ENCODE measurements at places on chromosomes 1 and 21.

DNA sequence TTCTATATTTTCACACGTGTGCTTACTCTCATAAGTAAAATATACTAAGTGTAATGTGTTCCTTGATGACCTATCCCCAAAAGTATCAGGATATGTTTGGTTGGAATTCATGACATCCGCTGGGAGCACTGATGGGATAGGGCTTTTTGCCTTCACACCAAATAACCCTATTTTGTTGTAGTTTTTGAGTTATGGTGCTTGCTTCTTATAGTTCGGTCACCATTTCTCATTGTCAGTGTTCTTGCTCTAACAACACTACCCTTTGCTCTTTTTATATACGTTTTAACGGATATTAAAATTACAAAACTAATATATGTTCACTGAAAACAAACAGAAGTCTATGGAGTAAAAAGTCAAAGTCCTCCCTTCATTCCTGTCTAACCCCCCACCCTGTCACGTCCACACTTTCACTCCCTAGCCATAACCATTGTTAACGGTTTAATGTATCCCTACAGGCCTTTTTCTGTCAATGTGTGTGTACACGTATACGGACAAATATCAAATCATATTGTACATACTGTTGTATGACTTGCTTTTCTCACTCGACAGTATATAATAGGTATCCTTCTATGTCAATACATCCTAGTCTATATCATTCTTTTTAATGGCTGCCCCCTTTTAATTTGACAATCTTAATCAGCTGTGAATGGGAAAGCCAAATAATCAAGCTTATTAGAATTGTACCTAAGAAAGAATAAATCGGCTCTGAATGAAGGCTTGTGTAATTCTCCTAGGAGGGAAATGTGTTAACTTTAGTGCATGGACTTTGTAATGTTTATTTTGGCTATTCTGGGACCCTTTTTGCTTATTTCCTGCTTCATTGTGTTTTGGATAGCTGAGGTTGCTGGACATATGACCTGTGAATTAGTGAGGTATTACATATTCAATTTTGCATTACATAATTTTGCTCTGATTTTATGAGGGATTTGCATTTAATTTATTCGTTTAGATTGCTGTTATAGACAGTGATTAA lies 3.5 kb upstream of the RNF220 start:
- no peaks in the 10 kb centered on the region for H3K4me1 ChIP-seq
- H3K36me3 ChIP-seq, result no peaks in the 10 kb centered on the region
- H3K27me3 ChIP-seq, result no peaks in the 10 kb centered on the region
- no peak for DNase-seq

GRCh38 chr1:53572815-53573173 lies 113.6 kb downstream of the DMRTB1 start:
- no peaks in the 10 kb centered on the region for H3K36me3 ChIP-seq
- H3K4me3 ChIP-seq, result no peak overlapping the region
- H3K27me3 ChIP-seq, result no peaks in the 10 kb centered on the region
- no peak for DNase-seq

GRCh38 chr1:223670458-223671159 lies 5.1 kb upstream of the CAPN8 start:
- peak; percentile 66 for DNase-seq
- no peak overlapping the region for H3K27ac ChIP-seq
- no peak overlapping the region for H3K4me3 ChIP-seq
- no peaks in the 10 kb centered on the region for H3K4me1 ChIP-seq
- H3K36me3 ChIP-seq, result no peaks in the 10 kb centered on the region
- no peaks in the 10 kb centered on the region for H3K27me3 ChIP-seq

- no peaks in the 10 kb centered on the region for H3K36me3 ChIP-seq
- no peak overlapping the region for H3K4me3 ChIP-seq
- H3K4me1 ChIP-seq, result peaks cover 2% of the 10 kb centered on the region
- no peak overlapping the region for H3K27ac ChIP-seq
- H3K27me3 ChIP-seq, result no peaks in the 10 kb centered on the region
- DNase-seq, result no peak
These were observed 7.4 kb downstream of the STX6 start for GRCh38 chr1:181015251-181015615.

DNA sequence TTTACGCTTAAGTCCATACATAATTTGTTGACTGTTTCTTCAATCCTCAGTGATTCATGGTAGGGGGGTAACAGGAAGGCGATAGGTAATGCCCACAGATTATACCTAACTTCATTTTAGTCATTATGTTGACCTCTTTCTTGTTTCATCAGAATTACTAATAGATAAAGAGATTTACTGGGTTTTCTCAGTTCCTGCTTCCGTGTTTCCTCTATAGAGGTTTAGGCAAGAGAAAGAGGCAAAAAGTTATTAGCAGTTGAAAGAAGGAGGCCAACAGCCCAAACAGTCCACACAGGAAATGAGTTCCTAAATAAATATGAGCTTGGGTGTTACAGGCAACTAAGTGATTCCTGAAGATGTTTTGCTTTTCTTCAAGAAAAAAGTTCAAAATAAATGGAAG lies 17.9 kb upstream of the CLCA1 start:
- H3K4me1 ChIP-seq, result no peaks in the 10 kb centered on the region
- H3K4me3 ChIP-seq, result no peak overlapping the region
- no peak for DNase-seq
- H3K27me3 ChIP-seq, result no peaks in the 10 kb centered on the region
- H3K36me3 ChIP-seq, result no peaks in the 10 kb centered on the region

- no peaks in the 10 kb centered on the region for H3K27me3 ChIP-seq
- no peaks in the 10 kb centered on the region for H3K36me3 ChIP-seq
- no peak for DNase-seq
- no peak overlapping the region for H3K4me3 ChIP-seq
- no peak overlapping the region for H3K27ac ChIP-seq
These were observed 110.2 kb upstream of the APP start for GRCh38 chr21:26280775-26281174.

GRCh38 chr21:36694031-36694515 lies 4.8 kb upstream of the SIM2 start:
- no peak for DNase-seq
- no peak overlapping the region for H3K27ac ChIP-seq
- H3K4me1 ChIP-seq, result peaks cover 7% of the 10 kb centered on the region
- no peaks in the 10 kb centered on the region for H3K36me3 ChIP-seq

GRCh38 chr1:201016943-201017827 lies 6.3 kb downstream of the KIF21B start:
- no peak for DNase-seq
- H3K36me3 ChIP-seq, result no peaks in the 10 kb centered on the region
- no peak overlapping the region for H3K4me3 ChIP-seq
- no peaks in the 10 kb centered on the region for H3K27me3 ChIP-seq

- no peaks in the 10 kb centered on the region for H3K36me3 ChIP-seq
- no peak for DNase-seq
- no peak overlapping the region for H3K27ac ChIP-seq
These were observed 284.9 kb upstream of the RUNX1 start for GRCh38 chr21:35333831-35334618.

- no peak for DNase-seq
- H3K4me3 ChIP-seq, result no peak overlapping the region
- no peak overlapping the region for H3K27ac ChIP-seq
- H3K27me3 ChIP-seq, result no peaks in the 10 kb centered on the region
- peaks cover 3% of the 10 kb centered on the region for H3K4me1 ChIP-seq
These were observed 15.5 kb upstream of the PADI6 start for GRCh38 chr1:17356387-17357026.

DNA sequence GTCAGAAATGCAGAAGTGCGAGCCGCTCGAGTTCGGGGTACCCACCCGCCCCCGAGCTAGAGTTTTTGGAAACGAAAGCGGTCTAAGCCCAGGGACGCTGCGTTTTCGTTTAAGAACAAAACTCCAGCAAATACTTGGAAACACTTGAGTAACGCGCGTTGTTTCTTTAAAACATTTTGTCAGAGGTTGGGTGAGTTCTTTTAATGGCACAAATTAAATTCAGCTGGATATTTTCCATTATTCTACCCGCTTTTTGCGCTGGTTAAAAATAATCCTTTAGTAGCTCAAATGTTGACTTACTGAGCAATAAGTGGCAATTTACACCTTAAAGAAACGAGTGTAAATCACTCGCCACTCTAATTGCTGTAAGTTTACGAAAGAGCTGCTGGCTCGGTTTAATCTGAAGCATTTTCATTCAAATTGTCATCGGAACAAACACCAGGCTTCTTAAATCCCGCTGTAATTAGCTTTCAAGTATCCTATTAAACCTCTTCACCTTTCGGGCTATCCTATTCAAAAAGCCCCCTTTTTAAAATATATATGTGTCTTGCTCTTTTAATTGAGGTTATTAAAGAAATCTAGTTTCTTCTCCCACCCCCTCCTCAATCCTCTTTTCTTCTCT lies 1.5 kb downstream of the LHX8 start:
- no peak for DNase-seq
- no peak overlapping the region for H3K27ac ChIP-seq
- H3K27me3 ChIP-seq, result peaks cover 51% of the 10 kb centered on the region

GRCh38 chr1:228216371-228217320 lies 8.8 kb downstream of the OBSCN start:
- no peak overlapping the region for H3K4me3 ChIP-seq
- peaks cover 29% of the 10 kb centered on the region for H3K36me3 ChIP-seq
- H3K27me3 ChIP-seq, result no peaks in the 10 kb centered on the region
- DNase-seq, result no peak

DNA sequence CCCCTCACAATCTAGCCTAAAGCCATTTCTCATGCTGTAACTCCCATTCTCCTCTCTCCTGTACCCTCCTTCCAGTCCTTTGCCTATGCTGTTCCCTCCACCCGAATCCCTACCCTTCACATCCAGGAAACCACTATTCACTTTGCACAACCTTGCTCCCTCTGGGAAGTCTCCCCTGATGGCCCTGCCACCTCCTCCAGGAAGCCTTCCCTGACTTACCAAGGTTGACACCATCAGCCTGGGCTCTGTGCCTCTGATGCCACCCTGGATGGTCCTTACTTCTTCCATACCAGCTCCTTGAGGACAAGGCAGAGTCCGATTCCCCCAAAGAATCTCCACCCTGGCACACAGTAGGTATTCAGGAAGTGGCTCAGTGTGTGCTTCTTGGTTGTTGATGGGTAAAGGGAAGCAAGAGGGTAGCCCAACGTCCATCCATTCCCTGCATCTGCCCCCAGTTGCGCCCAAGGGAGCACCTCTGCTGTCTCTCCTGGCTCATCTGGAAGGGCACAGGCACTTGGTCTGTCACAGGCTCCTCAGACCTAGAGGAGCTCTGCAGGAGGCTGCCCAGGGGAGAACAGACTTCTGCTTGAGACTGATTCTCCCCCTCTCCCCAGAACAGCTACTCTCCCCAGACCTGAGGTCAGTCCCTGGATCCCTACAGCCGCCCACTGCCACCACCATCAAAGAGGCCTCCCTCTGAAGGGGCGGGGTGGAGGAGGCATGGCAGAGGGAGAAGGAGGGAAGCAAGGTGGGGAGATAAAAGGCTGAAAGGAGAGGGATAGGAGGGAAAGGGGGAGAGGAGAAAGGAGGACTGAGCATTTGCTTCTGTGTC lies 36.1 kb upstream of the ZC3H12A start:
- no peaks in the 10 kb centered on the region for H3K4me1 ChIP-seq
- H3K27me3 ChIP-seq, result no peaks in the 10 kb centered on the region
- DNase-seq, result no peak
- H3K36me3 ChIP-seq, result no peaks in the 10 kb centered on the region

GRCh38 chr1:92483610-92484471 lies 2.9 kb downstream of the GFI1 start:
- no peak for DNase-seq
- no peak overlapping the region for H3K27ac ChIP-seq
- H3K27me3 ChIP-seq, result peaks cover 92% of the 10 kb centered on the region
- H3K36me3 ChIP-seq, result no peaks in the 10 kb centered on the region

DNA sequence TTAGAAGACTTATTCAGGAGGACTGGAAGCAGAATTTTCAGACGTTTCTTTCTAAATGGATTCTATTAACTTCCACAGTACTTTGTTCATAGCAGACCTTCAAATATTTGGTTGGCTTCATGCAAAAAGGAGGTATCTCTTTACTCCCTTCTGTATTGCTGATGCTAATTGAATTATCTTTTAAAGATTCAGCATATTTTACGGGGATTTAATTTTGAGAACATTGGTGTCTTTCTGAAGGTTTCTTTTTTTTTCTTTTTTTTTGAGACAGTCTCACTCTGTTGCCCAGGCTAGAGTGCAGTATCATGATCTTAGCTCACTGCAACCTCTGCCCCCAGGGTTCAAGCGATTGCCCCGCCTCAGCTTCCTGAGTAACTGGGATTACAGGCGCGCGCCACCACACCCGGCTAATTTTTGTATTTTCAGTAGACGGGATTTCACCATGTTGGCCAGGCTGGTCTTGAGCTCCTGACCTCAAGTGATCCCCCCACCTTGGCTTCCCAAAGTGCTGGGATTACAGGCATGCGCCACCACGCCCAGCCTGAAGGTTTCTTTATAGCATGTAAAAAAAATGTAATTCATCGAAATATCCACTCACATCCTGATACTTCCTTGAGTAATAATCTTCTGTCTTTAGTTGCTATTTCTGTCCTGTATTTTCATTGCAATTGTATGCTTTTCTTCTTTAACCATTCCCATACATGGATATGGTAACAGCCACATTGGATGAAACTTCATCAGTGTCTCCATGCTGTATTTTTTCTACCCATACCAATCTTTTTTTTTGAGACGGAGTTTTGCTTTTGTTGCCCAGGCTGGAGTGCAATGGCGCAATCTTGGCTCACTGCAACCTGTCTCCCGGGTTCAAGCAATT lies 14.5 kb downstream of the CNST start:
- no peaks in the 10 kb centered on the region for H3K27me3 ChIP-seq
- H3K27ac ChIP-seq, result no peak overlapping the region
- DNase-seq, result no peak
- no peaks in the 10 kb centered on the region for H3K4me1 ChIP-seq
- H3K36me3 ChIP-seq, result no peaks in the 10 kb centered on the region

- H3K4me1 ChIP-seq, result peaks cover 2% of the 10 kb centered on the region
- DNase-seq, result no peak
- no peak overlapping the region for H3K27ac ChIP-seq
- no peaks in the 10 kb centered on the region for H3K36me3 ChIP-seq
These were observed 41.7 kb downstream of the ITPKB start for GRCh38 chr1:226697151-226697928.

- no peaks in the 10 kb centered on the region for H3K36me3 ChIP-seq
- DNase-seq, result no peak
- no peak overlapping the region for H3K27ac ChIP-seq
- no peaks in the 10 kb centered on the region for H3K27me3 ChIP-seq
These were observed 580 bp downstream of the DVL1 start for GRCh38 chr1:1348420-1349255.

Measured in iPS DF 6.9 (cell line).